ENCODE measurements at places on chromosomes 13 and 19. TPM values are rescaled to one million over a fixed set of nuclear protein-coding genes. Genes with fewer than 3 reads are reported as not detected.

DNA sequence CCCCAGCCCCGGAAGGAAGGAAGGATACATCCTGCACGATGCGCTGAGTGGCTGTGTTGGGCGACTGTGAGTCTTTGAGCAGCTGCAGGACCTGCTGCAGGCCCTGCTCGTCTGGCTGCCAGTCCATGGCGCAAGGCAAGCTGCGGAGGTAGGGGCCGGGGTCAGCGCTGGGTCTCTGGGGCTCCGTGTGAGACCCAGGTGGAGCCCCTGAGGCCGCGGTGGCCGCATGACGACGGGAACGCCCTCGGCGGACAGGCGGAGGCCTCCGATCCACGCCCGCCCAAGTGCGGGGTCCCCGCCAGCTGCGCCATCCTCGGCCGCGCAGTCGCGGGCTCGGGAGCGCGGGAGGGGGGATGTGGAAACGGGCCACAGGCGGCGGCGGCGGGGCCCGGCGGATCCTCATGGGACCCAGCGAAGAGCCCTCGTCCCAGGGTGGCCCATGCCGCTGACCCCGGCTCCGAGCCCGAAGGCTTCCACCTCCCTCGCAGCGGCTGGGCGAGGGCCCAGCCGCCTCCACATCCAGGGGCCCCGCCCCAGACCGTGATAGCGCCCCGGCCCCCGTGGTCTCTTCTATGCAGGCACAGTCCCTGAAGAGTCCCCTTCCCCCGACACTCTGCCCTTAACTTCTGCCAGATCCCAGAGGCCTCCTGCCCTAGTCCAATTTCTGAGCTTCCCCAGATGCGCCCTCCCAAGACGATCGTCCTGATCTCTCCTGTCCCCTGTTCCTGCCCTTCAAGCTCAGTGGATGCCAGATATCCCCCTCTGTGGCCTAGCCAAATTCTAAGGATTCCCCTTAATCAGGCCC is 2.7 kb downstream of the TNPO2 start:
- H3K4me1 ChIP-seq = peaks cover 64% of the 10 kb centered on the region
- H3K36me3 ChIP-seq = peaks cover 22% of the 10 kb centered on the region
- H3K27me3 ChIP-seq = no peaks in the 10 kb centered on the region
- DNase-seq = no peak

DNA sequence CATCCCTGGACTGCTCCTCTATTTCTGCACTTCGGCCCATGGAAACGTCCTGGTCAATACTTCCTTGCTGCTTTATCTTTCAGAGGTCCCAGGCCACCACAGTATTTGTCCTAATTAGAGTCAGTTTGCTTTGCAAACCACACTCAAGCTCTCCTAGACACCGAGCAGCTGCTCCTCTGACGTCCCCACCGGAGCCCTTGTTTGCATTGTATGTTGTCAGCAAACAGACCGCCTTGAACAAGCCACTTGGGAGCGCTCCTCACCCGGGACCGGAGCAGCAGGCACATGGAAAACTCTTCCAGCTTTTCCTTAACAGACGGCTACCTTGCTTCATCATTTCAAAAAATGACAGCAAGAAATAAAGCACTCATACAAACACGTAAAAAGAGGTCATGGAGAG is 51.5 kb upstream of the GTF3A start:
- no peaks in the 10 kb centered on the region for H3K27me3 ChIP-seq
- H3K27ac ChIP-seq = no peak overlapping the region
- H3K4me3 ChIP-seq = no peak overlapping the region
- H3K4me1 ChIP-seq = no peaks in the 10 kb centered on the region

GRCh38 chr13:64912141-64912540 is 2318.0 kb downstream of the PCDH9 start:
- H3K4me1 ChIP-seq = no peaks in the 10 kb centered on the region
- no peaks in the 10 kb centered on the region for H3K36me3 ChIP-seq
- no peak for DNase-seq
- no peak overlapping the region for H3K4me3 ChIP-seq

SIGLEC9 gene
- 2.0 TPM for total RNA-seq

- peak overlapping the region; percentile 83 for H3K27ac ChIP-seq
- H3K4me3 ChIP-seq = peak overlapping the region; percentile 98
- H3K36me3 ChIP-seq = no peaks in the 10 kb centered on the region
- peaks cover 86% of the 10 kb centered on the region for H3K4me1 ChIP-seq
These were observed 4.6 kb downstream of the GNA11 start for GRCh38 chr19:3098515-3099346.

GRCh38 chr13:105050686-105051085 is 1484.8 kb downstream of the EFNB2 start:
- H3K36me3 ChIP-seq = no peaks in the 10 kb centered on the region
- H3K4me3 ChIP-seq = no peak overlapping the region
- no peaks in the 10 kb centered on the region for H3K4me1 ChIP-seq
- H3K27me3 ChIP-seq = no peaks in the 10 kb centered on the region
- H3K27ac ChIP-seq = no peak overlapping the region

- no peak overlapping the region for H3K27ac ChIP-seq
- peaks cover 28% of the 10 kb centered on the region for H3K36me3 ChIP-seq
- no peaks in the 10 kb centered on the region for H3K27me3 ChIP-seq
- H3K4me1 ChIP-seq = no peaks in the 10 kb centered on the region
These were observed 192.2 kb downstream of the STK24 start for GRCh38 chr13:98384739-98385138.

- H3K27ac ChIP-seq = no peak overlapping the region
- H3K27me3 ChIP-seq = no peaks in the 10 kb centered on the region
- no peaks in the 10 kb centered on the region for H3K36me3 ChIP-seq
- DNase-seq = no peak
- peaks cover 17% of the 10 kb centered on the region for H3K4me1 ChIP-seq
- no peak overlapping the region for H3K4me3 ChIP-seq
These were observed 214.9 kb downstream of the KCNRG start for GRCh38 chr13:50229960-50230661.

- peaks cover 50% of the 10 kb centered on the region for H3K4me1 ChIP-seq
- no peaks in the 10 kb centered on the region for H3K36me3 ChIP-seq
- no peak for DNase-seq
- H3K4me3 ChIP-seq = no peak overlapping the region
These were observed 59.6 kb downstream of the PDS5B start for GRCh38 chr13:32645854-32646253.

FREM2 gene
- not detected for total RNA-seq

- no peaks in the 10 kb centered on the region for H3K36me3 ChIP-seq
- no peaks in the 10 kb centered on the region for H3K27me3 ChIP-seq
- no peak overlapping the region for H3K4me3 ChIP-seq
- no peak for DNase-seq
- no peaks in the 10 kb centered on the region for H3K4me1 ChIP-seq
These were observed 38.9 kb downstream of the DACH1 start for GRCh38 chr13:71828117-71828516.
